ENCODE measurements at places on chromosomes 3 and 15.

DNA sequence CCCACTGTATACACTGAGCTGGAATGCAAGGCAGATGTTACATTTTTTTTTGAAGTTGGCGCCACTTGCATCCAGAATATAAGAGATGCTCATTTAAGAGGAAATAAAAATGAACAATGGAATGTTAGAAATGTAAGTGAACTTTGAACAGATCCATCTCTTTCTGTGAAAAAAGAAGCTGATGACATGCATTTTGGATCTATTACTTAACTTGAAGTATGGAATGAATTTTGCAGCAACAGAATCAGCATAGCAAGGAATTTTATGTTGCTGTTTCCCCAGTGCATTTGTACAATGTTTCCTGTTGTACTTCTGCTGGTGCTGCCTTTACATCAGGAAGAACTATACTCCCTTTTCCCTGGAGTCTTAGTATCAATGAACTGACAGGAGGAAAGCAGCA is 178.2 kb downstream of the LSAMP start:
- peak; percentile 57 for DNase-seq

DNA sequence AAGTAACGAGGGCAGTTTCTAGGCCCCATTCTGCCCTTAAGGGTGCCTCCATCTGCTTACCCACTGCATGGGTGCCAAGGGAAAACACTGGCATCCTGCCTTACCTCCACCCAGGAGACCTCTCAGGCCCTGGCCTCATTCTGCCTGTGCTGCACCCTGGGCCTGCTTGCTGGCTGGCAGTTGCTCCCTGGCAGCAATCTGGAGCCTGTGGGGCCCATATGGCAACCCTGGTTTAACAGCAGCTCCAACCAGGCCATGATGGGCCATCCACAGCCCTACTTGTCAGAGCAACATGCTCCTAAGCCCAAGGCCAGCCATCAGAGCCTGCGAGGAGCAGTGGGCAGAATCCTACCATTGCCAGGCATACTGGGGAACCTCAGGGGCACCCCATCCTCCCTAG is 3.7 kb downstream of the C3orf18 start:
- no peak for DNase-seq

- DNase-seq: no peak
These were observed 23.3 kb upstream of the C15orf39 start for GRCh38 chr15:75178171-75178937.

GRCh38 chr15:28963711-28964081 is 77.9 kb downstream of the APBA2 start:
- DNase-seq: no peak

GRCh38 chr15:28922707-28923012 is 36.9 kb downstream of the APBA2 start:
- DNase-seq: no peak

- DNase-seq: no peak
These were observed 236.6 kb downstream of the MFSD1 start for GRCh38 chr3:159038405-159038804.

GRCh38 chr3:115833074-115833473 is 209.8 kb downstream of the GAP43 start:
- peak; percentile 74 for DNase-seq

DNA sequence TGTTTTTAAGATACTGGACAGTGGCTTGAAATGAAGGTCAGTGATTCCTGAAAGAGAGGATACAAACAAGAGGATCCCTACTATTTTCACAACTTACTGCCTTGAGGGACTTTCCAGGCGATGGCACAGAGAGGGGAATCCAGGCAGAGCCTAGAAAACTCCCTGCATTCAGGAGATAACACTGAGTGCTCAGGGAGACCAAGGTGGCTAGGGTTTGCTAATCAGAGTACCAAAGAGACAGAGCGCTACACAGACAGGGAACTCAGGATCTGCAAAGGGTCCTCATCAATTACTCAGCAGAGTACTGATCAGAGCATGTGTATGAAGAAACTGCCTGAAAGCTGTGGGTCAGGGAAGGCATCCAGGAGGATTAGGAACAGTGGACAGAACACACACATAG is 11.7 kb upstream of the MRPS22 start:
- no peak for DNase-seq

GRCh38 chr3:178703268-178703975 is 167.2 kb downstream of the KCNMB2 start:
- peak; percentile 85 for DNase-seq

- no peak for DNase-seq
These were observed 169.5 kb upstream of the SMAD3 start for GRCh38 chr15:66895794-66896453.

- peak; percentile 51 for DNase-seq
These were observed 311.2 kb downstream of the OCA2 start for GRCh38 chr15:27787931-27788330.

- peak; percentile 88 for DNase-seq
These were observed 72.8 kb downstream of the GALK2 start for GRCh38 chr15:49242820-49243219.

GRCh38 chr3:129120254-129121004 is 1.2 kb downstream of the RAB43 start:
- DNase-seq: peak; percentile 88

DNA sequence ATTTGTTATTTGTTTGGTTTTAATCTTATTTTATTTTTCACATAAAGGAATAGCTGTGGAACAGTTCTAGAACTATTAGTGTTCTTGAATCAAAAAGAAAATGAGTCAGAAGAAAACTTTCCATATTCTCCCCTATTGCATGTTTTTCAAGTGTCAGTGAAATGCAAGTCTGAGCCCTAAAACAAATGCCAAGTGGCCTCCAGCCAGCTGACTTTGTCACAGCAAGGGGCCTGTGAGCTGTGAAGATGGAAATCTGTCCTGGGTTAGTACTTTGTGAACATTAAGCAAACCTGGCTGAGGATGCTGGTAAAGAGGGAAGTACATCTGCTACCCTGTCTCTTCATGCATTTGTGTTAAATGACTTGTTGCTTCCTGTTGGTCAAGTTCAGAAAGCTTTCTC is 14.2 kb downstream of the LRRC49 start:
- DNase-seq: peak; percentile 37

- no peak for DNase-seq
These were observed 32.0 kb downstream of the HRH1 start for GRCh38 chr3:11186318-11186692.

- no peak for DNase-seq
These were observed 59.4 kb upstream of the IMPG2 start for GRCh38 chr3:101379658-101380376.

DNA sequence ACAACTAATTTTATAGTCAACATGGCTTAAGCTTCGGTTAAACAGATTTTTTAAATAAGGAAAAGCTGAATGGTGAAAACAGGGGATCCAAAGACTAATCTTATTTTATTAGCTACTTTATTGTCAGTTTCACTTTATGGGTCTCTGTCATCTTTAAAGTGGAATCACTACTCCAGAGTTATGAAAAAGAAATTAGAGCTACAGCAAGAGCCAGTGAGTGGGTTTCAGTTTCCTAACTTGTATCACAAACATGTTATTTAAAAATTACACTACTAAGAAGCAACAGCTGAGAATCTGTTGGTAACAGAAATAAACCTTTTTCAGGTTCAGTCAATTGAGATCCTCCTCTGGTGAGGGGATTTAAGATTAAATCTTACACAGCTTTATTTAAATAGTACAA is 10.0 kb downstream of the PHC3 start:
- DNase-seq: no peak

- no peak for DNase-seq
These were observed 482.5 kb upstream of the WNT5A start for GRCh38 chr3:55969634-55970033.

GRCh38 chr3:10334459-10334858 is 13.5 kb upstream of the SEC13 start:
- DNase-seq: peak; percentile 43
